Sigmoid colon (tissue), 7 donors: ENCODE measurements at places on chromosomes 5 and 9. TPM values are rescaled to one million over a fixed set of nuclear protein-coding genes. Genes with fewer than 3 reads are reported as not detected.

- no peak for DNase-seq
Measured at GRCh38 chr9:78519786-78520185, 222.9 kb downstream of the PSAT1 start.

DNA sequence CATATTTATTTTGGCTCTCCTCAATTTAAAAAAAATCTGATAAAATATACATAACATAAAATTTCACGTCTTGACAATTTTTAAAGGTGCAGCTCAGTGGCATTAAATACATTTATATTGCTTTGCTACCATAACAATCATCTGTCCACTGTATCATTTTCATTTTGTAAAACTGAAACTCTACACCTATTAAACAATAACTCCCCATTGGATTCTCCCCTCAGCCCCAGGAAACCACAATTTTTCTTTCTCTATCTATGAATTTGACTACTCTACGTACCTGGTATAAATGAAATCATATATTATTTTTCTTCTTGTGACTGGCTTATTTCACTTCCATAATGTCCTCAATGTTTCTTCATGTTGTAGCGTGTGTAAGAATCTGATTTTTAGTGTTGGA lies 563.5 kb downstream of the PRR16 start:
- DNase-seq = no peak

DNA sequence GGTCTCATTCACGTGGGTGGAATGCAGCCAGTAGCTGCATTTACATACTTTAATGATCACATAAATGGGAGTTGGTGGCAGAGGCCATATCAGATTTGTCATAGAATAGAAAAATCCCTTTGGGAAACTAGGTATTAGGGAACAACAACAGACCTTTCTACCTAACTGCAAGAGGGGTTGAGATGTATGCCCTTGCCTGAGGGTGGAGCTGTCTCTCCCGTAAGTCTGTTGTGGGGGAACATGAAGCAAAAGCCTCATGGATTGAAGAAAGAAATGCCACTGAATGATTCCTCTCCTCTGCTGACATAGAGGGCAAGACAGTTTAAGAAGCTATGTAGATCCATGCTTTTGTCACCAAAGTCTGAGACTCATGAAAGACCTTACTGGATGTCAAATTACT lies 461.3 kb downstream of the SPOCK1 start:
- DNase-seq = no peak

GRCh38 chr9:800591-801150 lies 40.8 kb upstream of the DMRT1 start:
- DNase-seq = no peak

GRCh38 chr5:37999593-37999992 lies 159.8 kb upstream of the GDNF start:
- DNase-seq = no peak

The HMCN2 gene
- total RNA-seq = 58.1 TPM

The SAP30L gene
- 47.4 TPM for total RNA-seq
